ENCODE measurements at places on chromosomes 1 and 21. TPM values are rescaled to one million over a fixed set of nuclear protein-coding genes. Genes with fewer than 3 reads are reported as not detected.
A peak's percentile ranks its signal among the peaks of the same experiment; 100 is the strongest.

- no peak for DNase-seq
These were observed 127.5 kb upstream of the C1orf174 start for GRCh38 chr1:4027492-4028138.

DNA sequence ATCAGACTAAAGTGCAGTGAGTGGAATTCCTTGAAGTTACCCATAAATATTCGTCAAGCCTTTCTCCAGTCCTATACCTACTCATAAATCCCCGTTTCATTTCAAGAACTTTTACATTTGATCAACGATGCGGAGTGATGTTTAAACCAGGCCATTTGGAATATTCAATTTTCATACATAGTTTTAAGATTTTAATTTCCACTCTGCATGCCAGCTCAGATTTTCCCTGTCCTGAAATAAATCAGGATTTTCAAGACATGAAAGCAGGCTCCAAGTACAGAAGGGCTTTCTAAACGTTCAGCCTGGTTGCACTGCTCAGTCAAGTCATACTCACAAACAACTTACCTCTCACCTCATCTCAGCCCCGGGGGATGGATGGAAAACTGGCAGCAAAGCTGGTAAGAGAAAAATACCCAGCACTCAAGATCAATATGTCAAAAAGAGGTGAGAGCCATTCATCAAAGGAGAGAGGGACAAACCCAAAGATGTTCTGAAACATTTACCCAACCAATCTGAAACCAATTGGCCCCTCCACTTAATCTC lies 418.5 kb downstream of the PLPP3 start:
- no peak for DNase-seq

Gene ICOSLG
- total RNA-seq: 1.9 TPM

Gene S100A9
- total RNA-seq: 30.9 TPM

DNA sequence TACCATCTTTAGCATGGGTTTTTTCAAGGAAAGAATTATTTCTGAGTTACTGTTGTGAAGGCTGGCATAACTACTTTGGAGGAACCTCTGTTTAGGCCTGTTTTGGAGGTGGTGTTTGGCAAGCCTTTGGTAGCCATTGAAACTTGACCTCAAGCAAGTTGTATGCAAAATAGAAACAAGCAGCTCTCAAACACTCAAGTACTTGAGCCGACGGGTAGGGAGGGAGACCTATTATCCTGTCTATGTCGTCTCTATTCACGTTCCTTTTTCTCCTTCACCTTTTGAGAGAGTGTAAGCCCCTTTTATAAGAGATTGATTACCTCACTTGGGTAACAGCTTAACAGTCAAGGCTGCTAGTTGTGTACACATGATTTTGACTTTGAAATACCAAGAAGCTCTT lies 878.3 kb upstream of the CXADR start:
- no peak for DNase-seq

DNA sequence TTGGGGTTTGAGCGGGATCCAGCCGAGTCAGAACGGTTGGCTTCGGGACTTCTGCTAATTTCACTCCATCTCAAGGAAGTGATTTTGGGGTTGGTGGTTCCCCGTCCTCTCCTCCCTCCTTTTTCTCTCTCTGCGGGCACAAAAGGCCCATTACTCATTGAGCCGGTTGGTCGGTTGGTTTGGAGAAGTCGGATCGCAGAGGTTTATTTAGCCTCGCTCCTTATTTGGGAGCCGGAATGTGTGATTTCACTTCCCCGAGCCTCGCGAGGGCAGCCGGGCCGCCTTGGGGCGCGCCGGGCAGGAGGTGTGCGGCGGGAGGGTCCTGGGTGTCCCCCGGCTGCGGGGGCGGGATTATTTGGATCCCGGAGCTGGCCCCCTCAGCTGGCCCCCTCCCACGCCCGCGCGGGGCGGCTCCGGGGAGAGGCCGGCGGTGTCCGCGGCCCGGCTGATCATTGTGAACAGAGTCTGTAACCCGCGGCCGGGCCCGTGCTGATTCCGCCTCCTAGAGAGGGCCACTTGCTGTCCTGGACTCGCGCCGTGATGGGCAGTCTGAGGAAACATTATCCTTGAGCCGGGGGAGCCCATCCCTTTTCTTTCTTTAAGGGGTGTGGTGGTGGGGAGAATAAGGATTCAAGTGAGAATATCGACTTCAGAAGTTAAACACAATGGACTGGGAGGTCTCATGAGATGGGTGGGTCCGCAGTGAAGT lies 1.2 kb downstream of the MAPKAPK2 start:
- DNase-seq: peak; percentile 74
